Colonic mucosa (tissue), 4 donors: ENCODE measurements at places on chromosomes 4 and X.
A peak's percentile ranks its signal among the peaks of the same experiment; 100 is the strongest.

DNA sequence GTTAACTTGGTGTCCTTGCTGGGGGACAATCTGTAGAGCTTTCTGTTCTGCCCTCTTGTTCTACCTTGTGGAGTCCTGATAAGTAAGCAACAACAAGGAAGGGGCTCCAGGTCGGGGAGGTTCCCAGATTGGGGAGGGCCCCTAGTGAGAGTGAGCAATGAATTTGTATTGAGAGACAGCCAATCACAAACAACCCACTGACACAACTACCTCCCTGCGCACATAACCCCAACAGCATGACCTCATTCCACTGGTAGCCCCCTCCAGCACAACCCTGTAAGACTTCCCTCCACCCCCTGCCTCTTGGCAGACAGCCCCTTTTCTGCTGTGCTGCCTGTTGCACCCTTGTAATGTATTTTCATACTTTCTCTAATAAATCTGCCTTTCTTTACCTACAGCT, 19.7 kb upstream of the PNPLA4 start:
- H3K4me1 ChIP-seq: no peaks in the 10 kb centered on the region
- DNase-seq: no peak
- no peaks in the 10 kb centered on the region for H3K36me3 ChIP-seq
- no peak overlapping the region for H3K27ac ChIP-seq
- no peak overlapping the region for H3K4me3 ChIP-seq
- no peaks in the 10 kb centered on the region for H3K27me3 ChIP-seq

DNA sequence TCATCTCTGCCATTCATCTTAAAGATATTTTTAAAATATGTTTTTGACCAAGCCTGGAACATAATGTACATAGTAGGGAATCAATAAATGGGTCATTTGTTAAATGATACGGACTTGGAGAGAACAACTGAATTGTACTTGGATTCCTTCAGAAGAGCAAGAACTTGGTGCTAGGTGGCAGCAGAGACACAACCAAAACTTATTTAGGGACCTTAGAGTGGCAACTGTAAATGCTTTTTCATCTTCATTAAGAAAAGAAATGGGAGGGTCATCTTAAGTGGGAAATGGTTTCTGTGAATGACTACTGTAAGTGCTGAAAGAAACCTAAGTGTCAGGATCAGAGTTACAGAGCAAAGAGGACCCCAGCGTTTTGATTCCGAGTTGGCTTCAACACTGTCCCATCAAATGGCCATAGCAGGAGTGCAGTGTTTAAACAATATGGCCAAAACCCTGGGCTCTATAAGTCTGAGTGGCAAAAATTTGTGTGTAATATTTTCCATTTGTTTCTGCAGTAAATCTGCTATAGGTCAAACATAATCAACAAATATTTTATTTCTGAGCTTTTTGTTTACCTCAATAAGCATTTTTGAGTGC, 213.6 kb downstream of the PALLD start:
- no peak overlapping the region for H3K4me3 ChIP-seq
- H3K27me3 ChIP-seq: no peaks in the 10 kb centered on the region
- DNase-seq: peak; percentile 32
- no peaks in the 10 kb centered on the region for H3K4me1 ChIP-seq
- H3K36me3 ChIP-seq: no peaks in the 10 kb centered on the region

DNA sequence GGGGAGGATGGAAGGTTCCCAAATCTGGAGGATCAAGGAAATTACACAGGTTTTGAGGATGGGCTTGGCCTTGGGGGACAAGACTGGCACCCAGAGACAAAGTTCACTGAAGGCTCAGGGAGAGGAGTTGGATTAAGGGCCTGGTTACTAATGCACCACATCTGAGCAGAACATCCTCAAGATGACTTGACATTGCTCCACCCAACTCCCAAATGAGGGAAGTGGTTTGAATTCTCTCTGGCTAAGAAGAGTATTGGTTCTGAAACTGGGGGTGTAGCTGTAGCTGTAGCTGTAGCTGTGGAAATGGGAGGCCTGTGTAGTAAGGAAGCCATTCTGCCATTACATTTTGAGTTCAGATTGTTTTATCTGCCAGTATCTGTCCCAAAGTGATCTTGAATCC, 129.4 kb downstream of the RASL11B start:
- H3K27me3 ChIP-seq: no peaks in the 10 kb centered on the region
- H3K4me3 ChIP-seq: no peak overlapping the region
- no peaks in the 10 kb centered on the region for H3K4me1 ChIP-seq

DNA sequence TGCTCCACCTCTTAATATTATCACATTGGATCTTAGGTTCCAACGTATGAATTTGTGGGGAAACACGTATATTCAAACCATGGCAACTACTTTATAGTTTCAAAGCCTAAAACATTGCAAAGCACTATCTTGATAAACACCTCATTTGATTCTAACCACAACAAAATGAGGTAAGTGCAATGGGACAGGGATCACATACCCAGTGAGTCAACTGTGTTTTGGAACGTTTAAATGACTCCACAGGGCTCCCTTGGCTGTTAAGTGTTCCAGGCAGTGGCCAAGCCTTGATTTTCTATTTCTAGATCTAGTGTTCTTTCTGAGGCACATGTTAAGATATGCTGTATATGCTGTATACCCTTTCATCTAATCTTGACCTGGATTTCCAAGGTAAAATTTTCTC, 54.5 kb upstream of the C1QTNF7 start:
- H3K36me3 ChIP-seq: no peaks in the 10 kb centered on the region
- H3K27ac ChIP-seq: no peak overlapping the region
- no peak overlapping the region for H3K4me3 ChIP-seq
- no peaks in the 10 kb centered on the region for H3K27me3 ChIP-seq
- no peaks in the 10 kb centered on the region for H3K4me1 ChIP-seq
- no peak for DNase-seq

DNA sequence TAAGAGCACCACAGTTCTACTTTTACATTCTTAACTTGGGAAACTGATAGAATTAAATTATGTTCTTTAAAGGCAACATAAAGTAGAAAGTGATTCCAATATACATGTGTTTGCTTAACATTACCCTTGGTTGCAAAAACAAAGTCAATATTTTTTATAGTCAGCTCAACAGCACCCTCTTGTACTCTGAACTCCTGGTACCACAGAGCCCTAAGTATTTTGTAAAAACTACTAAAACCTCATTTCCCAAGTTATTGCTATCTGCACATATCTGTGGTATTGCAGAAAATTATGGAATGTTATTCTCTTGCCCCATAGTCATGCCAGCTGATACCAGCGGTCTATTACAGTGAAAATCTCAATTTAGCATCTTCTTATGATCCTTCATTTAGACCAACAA, 2.9 kb downstream of the KIF4A start:
- no peaks in the 10 kb centered on the region for H3K4me1 ChIP-seq
- DNase-seq: no peak
- H3K27me3 ChIP-seq: no peaks in the 10 kb centered on the region
- no peak overlapping the region for H3K4me3 ChIP-seq
- no peak overlapping the region for H3K27ac ChIP-seq

DNA sequence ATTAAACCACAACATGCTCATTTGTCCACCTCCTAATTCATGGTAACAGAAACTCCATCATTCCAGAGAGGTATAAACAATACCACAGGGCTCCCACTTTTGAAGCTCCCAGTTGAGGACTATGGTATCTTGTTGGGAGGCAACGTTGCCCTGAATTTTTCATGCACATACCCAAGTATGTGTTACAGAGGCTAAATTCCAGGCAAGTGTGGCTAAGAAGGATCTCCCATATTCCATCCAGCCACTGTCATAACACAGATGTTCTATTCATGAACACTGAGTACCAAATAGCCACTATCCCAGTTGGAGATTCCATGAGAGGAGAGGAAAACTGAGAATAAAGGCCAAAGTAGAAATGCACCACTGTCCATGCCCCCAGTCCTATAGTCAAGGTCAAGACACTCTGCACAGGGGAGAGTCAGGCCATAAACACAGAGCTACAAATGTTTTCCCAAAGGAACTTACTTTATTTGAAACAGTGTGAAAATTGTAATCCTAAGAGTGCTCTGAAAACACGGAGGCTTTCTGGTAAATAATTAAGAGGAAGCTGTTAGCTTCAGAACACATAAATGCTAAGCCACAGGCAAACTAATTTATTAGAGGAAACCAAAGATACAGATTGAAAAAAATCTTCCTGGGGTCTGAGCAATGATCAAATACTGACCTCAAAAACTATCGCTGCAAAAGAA, 42.4 kb upstream of the TMPRSS11B start:
- H3K27me3 ChIP-seq: no peaks in the 10 kb centered on the region
- H3K4me1 ChIP-seq: no peaks in the 10 kb centered on the region
- H3K4me3 ChIP-seq: no peak overlapping the region
- DNase-seq: no peak
- H3K27ac ChIP-seq: no peak overlapping the region

GRCh38 chr4:102735582-102735981, 25.2 kb downstream of the MANBA start:
- DNase-seq: no peak
- no peaks in the 10 kb centered on the region for H3K27me3 ChIP-seq
- H3K36me3 ChIP-seq: no peaks in the 10 kb centered on the region

GRCh38 chrX:18098763-18099162, 121.9 kb downstream of the BEND2 start:
- peaks cover 7% of the 10 kb centered on the region for H3K27me3 ChIP-seq
- H3K36me3 ChIP-seq: no peaks in the 10 kb centered on the region
- H3K27ac ChIP-seq: no peak overlapping the region

DNA sequence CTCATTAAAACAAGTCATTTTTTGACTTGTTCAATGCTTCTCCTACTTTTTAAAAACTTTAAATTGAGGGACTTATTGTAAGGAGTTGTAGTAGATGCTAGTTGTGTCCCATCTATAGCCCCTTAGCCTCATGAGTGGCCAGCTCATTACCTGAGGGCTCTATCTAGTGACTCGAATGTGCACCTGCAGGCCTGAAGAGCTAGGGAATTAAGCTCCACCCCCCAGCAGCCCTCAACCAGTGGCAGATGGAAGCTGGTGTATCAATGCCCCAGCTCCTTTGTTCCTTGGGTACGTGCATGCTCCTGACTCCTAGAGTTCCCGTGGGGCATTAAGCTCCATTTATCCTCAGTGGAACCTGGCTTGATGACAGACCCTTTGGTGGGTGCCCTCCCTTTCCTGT, 146.7 kb upstream of the FAM9B start:
- no peak for DNase-seq
- no peaks in the 10 kb centered on the region for H3K4me1 ChIP-seq
- H3K36me3 ChIP-seq: no peaks in the 10 kb centered on the region
- no peaks in the 10 kb centered on the region for H3K27me3 ChIP-seq
- no peak overlapping the region for H3K4me3 ChIP-seq

- H3K27ac ChIP-seq: no peak overlapping the region
- H3K4me1 ChIP-seq: no peaks in the 10 kb centered on the region
- no peaks in the 10 kb centered on the region for H3K27me3 ChIP-seq
- no peak overlapping the region for H3K4me3 ChIP-seq
- H3K36me3 ChIP-seq: no peaks in the 10 kb centered on the region
These were observed 172.8 kb upstream of the CXCL13 start for GRCh38 chr4:77432717-77433417.

DNA sequence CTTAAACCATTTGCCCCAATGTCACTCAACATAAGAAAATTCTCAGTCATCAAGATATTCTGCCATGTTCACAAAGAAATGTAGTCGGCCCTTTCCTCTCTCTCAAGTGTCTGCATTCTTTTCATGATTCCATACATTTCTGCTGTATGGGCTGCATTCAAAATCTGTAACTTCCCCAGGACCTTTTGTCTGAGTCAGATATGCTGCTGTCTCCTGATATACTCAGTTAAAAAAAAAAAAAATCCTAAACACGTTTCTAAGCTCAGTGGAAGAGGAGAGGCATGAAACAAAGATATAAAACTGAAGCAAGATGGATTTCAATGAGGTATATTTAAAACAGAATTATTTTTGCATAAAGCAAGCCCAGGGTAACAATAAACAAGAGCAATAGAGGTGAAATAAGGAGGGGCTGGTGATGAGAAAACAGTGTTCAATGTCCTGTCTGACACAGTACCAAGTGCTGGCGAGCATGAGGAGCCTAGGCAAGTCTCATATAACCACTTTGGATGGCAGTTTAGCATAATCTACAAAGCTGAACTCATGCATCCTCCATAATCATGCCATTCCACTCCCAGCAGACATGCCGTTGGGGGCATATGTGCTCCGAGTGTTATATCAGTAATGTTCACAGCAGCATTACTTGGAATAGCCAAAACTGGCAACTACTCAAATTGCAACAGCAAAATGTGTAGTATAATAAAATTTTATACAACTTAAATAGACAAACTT, 76.7 kb downstream of the MANBA start:
- no peak overlapping the region for H3K27ac ChIP-seq
- H3K4me1 ChIP-seq: no peaks in the 10 kb centered on the region
- no peak overlapping the region for H3K4me3 ChIP-seq

- H3K27ac ChIP-seq: no peak overlapping the region
- no peak overlapping the region for H3K4me3 ChIP-seq
- H3K4me1 ChIP-seq: no peaks in the 10 kb centered on the region
- no peak for DNase-seq
These were observed 153.4 kb downstream of the ARX start for GRCh38 chrX:24862343-24862742.

DNA sequence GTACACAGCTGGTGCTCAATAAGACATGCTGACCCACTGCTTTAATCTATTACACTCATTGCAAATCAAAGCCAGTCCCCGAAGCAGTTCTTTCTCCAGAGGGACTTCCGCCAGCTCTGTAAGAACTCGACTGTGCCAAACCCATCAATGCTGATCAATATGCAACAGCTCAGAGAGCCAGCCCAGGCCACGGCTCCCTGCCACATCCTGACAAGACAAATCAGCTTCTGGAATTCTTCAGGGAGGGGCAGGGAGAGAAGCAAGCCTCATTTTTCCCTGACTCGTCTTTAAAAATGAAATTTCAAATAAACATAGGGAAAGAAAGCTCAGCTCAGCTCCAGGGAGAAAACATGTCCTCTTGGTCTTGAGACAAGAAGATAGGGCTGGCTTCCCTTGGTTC, 5.3 kb upstream of the ADRA2C start:
- H3K27me3 ChIP-seq: peaks cover 11% of the 10 kb centered on the region
- no peak overlapping the region for H3K4me3 ChIP-seq
- H3K36me3 ChIP-seq: no peaks in the 10 kb centered on the region
- no peak overlapping the region for H3K27ac ChIP-seq

DNA sequence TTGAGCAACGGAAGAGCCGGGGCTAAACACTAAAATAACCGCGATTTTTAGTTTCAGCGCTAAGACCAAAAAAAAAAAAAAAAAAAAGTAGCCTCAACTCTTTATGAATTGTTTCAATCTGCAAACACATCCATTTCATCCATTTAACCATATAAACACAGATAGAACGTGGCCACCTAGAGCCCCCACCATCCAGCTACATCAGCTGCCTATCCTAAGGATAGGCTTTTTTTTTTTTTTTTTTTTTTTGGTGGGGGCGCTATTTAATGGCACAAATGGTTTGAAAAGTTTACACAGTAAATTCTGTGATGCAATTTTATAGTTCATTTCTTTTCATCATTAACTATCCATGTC, 492 bp upstream of the HDAC8 start:
- H3K27ac ChIP-seq: no peak overlapping the region
- no peaks in the 10 kb centered on the region for H3K4me1 ChIP-seq
- DNase-seq: no peak
- no peaks in the 10 kb centered on the region for H3K27me3 ChIP-seq
- H3K4me3 ChIP-seq: peak overlapping the region; percentile 47
- no peaks in the 10 kb centered on the region for H3K36me3 ChIP-seq

GRCh38 chr4:5381961-5382441, 326.4 kb downstream of the EVC2 start:
- no peaks in the 10 kb centered on the region for H3K27me3 ChIP-seq
- H3K27ac ChIP-seq: no peak overlapping the region
- no peaks in the 10 kb centered on the region for H3K36me3 ChIP-seq
- no peak overlapping the region for H3K4me3 ChIP-seq
- DNase-seq: no peak

- no peak overlapping the region for H3K27ac ChIP-seq
- DNase-seq: no peak
- no peaks in the 10 kb centered on the region for H3K4me1 ChIP-seq
- no peak overlapping the region for H3K4me3 ChIP-seq
These were observed 3.9 kb downstream of the LOC101059915 start for GRCh38 chrX:71671043-71671780.

- no peak overlapping the region for H3K27ac ChIP-seq
- no peaks in the 10 kb centered on the region for H3K4me1 ChIP-seq
- no peak overlapping the region for H3K4me3 ChIP-seq
These were observed 26.1 kb upstream of the LONRF3 start for GRCh38 chrX:118948270-118948669.
